ENCODE measurements at places on chromosomes 2 and 18. TPM values are rescaled to one million over a fixed set of nuclear protein-coding genes. Genes with fewer than 3 reads are reported as not detected.

Gene GPR45
- total RNA-seq: not detected

Gene ZAP70
- 0.13 TPM for total RNA-seq

Gene COLEC11
- total RNA-seq: 1.4 TPM

Gene GKN2
- total RNA-seq: not detected

Gene TOGARAM2
- under 0.01 TPM for total RNA-seq

Measured in smooth muscle cell of the pulmonary artery (primary cell).